Neural progenitor cell (in vitro differentiated cells): ENCODE measurements at places on chromosomes 7 and 10.

DNA sequence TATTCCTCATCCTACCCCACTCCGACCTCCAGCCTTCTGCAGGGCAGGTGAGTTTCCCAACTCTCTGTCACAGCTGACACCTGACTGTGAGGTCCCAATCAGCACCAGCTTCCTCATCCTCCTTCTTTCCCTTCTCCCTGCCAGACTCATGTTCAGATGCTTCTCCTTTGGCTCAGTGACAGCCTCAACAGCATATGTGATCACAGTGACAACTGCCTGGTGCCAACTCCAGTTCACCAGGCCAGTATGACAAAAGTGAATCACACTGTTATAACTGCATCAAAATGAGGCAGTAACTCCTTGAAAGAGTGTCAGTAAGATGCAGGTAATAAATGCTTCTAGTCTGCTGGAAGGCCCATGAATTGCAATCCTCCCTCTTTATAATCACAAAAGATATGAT lies 46.8 kb upstream of the NFE2L3 start:
- DNase-seq: no peak

- peak; percentile 87 for DNase-seq
Measured at GRCh38 chr7:149764481-149765398, 8.6 kb downstream of the ZNF467 start.

- no peak for DNase-seq
Measured at GRCh38 chr7:115249080-115249479, 327.2 kb downstream of the MDFIC start.

GRCh38 chr10:68303849-68304412 lies 27.9 kb upstream of the HNRNPH3 start:
- DNase-seq: no peak

- no peak for DNase-seq
Measured at GRCh38 chr7:81624650-81625631, 144.9 kb downstream of the HGF start.

DNA sequence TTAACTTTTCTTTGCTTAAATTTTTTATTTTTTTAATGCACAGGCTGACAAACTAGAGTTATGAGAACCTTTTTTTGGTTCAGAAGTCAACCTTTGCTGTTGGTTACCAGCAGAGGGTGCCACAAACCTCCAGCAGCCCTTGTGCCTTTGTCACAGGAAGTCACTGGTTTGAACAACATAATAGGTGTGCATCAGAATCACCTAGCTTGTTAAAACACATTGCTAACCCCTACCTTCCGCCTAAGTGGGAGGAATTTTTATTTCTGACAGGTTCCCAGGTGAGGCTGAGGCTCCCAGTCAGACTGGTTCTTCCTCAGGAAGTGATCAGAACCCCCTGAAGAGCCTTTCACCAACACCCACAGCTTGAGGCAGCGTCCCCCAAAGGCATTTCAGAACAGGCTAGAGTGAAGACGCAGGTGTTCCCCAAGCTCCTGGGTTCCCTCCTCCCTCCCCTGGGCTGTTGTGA lies 22.6 kb upstream of the VDAC2 start:
- DNase-seq: peak; percentile 63

GRCh38 chr10:49499305-49499851 lies 39.5 kb downstream of the ERCC6 start:
- DNase-seq: no peak

GRCh38 chr7:34298492-34299013 lies 359.5 kb upstream of the NPSR1 start:
- DNase-seq: no peak

DNA sequence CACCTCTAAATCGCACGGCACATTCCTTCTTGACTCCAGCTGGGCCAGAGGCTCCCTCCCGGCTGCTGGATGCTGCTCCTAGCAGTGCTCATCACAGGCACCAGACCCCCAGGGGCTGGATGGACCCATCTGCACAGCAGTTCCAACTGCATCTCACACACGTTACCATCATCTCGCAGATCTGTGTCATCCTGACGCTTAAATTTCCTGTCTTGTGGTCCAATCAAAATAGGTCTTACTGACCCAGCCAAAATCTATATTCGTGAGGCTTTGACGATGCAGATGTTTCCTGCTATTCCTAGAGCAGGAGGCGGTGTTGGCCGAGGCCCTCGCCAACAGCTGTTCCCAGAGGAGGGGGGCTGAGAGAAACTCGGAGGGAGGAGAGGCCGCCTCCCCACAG lies 108.0 kb downstream of the MKI67 start:
- DNase-seq: no peak

DNA sequence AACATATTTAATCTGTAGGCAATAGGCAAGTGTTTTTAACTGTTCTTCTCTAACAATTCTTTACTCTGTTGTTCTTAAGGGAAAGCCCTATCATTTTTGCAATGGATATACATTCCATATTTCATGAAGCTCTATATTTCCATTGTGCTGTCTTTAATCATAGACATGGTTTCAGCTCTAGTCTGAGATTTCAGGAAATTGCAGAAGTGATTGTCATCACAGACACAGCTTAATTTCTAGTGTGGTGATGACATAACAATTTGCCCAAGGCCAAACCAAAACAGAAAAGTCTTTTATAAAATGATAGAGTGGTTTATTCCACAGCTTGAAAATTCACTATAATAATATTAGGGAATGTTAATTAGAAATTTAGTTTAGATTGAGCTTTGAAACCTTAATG lies 494.1 kb upstream of the SEMA3A start:
- DNase-seq: no peak
